ENCODE measurements at places on chromosomes 1 and 21.
A peak's percentile ranks its signal among the peaks of the same experiment; 100 is the strongest.

GRCh38 chr1:115179397-115180079 lies 90.2 kb upstream of the TSPAN2 start:
- peak; percentile 85 for DNase-seq

DNA sequence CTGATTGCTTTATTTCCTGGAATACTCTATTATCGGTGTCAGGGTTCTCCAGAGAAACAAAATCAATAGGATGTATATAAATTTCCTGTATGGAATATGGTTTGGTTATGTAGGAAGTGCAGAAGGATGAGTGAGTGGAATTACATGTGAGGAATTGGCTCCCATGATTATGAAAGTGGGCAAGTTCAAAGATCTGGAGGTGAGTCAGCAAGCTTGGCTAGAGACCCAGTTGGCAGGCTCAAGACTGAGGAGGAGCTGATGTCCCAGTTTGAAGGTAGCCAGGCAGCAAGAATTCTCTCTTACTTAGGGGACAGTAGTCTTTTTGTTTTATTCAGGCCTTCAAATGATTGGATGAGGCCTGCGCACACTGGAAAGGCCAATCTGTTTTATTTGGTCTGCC lies 57.5 kb downstream of the MAP3K7CL start:
- peak; percentile 90 for DNase-seq

DNA sequence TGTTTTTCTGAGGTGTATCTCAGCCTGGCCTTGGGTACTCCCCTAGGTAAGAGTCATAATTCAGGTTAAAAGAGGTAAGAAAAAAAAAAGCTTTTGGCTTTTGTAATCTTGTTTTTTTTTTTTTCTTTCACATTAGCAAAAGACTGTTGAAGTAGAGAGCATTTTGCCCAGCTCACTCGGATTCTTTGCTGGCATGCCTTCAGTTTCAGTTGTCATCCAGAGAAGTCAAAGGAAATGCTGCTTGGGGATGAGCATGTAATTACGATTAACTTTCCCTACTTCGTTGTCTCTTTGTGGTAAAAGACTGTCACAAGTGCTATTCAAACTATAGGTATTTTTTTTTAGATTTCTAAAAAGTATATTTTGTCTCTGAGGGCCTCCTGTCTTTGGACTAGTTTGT lies 6.3 kb downstream of the BACH1 start:
- DNase-seq: no peak

DNA sequence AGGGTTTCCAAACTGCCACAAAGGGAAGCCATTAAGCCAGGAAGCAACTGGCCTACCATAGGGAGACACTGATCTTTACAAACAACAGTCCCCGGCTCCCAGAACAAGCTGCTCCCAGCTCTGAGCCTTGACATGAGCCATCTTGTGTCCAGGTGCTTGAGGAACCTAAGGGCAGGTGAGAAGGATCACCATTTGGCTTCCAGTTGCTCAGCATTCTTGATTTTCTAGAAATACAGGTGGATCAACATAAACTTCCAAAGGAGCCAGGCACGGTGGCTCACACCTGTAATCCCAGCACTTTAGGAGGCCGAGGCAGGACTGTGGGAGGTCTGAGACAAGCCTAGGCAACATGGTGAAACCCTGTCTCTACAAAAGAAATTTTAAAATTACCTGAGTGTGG lies 21.6 kb downstream of the ZBTB17 start:
- DNase-seq: no peak

GRCh38 chr21:45175326-45176095 lies 101.1 kb downstream of the ADARB1 start:
- DNase-seq: no peak

DNA sequence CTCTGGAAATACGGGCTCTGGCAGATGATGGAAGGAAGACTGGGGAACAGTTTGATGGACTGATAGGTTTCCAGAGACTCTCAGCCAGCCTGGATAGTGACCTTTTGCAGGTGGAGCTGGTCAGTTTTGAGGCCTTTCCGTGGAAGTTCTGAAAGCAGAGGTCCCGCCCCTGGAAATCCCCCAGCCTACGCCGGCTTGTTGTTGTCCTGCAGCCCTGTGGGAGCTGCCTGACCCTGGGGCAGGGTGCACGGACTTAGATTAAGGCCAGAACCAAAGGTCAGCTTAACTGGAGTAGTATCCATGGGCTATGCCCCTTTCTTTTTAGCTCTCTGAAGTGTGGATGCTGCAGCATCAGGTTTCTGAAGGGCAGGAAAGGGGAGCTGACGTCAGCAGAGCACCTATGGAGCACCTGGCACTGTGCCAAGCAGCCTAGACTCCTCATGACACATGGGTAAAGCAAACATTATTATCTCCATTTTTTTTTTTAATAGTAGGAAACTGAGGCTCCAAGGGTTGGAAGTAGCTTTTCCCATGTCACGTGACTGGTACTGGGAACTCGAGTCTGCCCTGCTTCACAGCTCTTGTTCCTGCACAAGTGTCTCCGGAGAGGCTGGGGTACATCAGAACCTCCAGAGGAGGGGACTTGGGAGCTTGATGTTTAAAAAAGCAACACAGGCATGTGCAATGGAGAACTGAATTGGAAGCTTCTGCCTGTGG lies 38.5 kb downstream of the IER5 start:
- DNase-seq: no peak
